ENCODE measurements at places on chromosomes 1 and 21.

- peak; percentile 41 for DNase-seq
These were observed 17.1 kb upstream of the PROK1 start for GRCh38 chr1:110433803-110434202.

GRCh38 chr1:53306168-53306567, 21.7 kb downstream of the LRP8 start:
- DNase-seq: no peak

- no peak for DNase-seq
These were observed 486.7 kb downstream of the OMA1 start for GRCh38 chr1:58059789-58060188.

DNA sequence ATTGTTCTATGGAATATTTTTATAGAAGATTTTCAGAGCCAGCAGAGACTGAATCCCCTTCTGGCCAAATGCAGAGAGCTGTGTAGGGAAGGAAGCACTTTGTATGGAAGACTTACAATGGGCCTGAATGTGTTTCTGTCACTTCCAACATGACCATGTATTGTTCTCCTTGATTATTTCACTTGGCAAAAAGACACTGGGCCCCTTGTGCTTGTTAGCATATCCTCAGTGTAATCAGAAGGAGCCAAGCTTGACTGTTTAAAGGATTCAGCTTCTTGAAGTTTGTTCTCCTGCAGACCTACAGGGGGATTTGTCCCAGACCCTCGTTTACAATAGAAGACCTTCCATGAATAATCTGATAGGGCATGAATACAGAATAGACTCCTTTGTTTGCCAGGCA, 48.1 kb upstream of the UBE2U start:
- no peak for DNase-seq

- no peak for DNase-seq
These were observed 8.1 kb upstream of the PRELP start for GRCh38 chr1:203467550-203467921.

DNA sequence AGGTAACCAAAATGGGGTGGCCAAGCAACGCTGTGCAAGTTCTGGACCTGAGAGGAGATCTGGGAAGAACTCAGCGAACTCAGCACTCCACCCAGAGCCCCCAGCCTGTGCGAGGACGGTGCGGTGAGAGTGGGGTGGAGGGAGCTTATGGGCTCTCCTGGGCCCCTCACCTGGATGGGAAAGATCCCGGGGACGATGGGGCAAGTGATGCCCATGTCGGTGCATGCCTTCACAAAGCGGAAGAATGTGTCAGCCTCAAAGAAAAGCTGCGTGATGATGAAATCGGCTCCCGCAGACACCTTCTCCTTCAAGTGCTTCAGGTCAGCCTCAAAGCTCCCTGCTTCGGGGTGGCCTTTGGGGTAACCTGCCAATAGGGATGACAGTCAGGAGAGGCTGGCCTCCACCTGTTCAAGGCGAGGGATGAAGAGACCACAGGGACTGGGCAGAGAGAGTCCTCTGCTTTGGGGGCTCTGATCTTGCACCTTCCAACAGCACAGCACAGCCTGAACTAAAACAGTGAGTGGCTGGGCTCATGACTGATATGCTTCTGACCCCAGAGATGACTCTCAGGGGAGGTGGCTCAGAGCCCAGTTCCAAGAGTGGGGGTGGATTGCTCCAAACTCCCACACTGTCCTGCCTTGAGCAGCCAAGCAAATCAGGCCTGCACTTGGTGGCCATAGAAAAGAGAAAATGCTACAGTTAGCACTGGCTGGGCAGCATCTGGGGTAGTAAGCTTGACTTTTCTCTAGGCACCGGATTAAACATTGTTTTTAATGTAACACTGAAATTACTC, 9.5 kb downstream of the MTHFR start:
- no peak for DNase-seq

DNA sequence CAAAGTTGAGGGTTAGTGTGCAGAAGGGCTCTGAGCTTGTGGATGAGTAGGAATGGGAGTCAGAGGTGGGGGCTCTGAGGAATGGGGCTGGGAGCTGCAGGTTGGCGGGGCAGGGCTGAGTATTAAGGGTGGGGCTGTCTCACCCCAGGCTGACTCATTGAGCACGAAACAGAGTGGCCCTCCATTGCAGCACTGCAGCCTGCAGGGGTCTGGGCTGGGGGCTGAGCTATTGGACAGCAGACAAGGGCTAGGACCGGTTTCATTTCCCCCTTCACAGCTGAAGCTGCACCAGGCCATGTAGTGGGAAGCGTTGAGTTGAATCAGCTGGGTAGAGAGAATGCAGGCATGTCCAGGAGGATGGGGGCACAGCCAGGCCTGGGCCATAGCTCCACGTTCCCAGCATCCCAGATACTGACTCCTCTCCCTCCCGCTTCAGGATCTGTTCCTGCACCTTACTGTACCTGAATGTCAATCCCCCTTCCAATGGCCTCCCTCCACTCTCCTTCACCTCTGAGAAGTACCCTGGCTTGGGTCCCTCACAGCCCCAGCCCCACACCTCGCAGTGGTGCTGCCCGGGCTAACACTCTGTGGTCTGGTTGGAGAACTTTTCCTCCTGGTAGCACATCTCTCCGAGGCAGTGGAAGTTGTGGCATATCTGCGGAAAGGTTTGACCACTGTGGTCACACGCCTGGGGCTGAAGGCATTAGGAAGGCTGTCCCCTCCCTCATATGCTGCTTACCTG, 4.4 kb upstream of the INPP5B start:
- no peak for DNase-seq

DNA sequence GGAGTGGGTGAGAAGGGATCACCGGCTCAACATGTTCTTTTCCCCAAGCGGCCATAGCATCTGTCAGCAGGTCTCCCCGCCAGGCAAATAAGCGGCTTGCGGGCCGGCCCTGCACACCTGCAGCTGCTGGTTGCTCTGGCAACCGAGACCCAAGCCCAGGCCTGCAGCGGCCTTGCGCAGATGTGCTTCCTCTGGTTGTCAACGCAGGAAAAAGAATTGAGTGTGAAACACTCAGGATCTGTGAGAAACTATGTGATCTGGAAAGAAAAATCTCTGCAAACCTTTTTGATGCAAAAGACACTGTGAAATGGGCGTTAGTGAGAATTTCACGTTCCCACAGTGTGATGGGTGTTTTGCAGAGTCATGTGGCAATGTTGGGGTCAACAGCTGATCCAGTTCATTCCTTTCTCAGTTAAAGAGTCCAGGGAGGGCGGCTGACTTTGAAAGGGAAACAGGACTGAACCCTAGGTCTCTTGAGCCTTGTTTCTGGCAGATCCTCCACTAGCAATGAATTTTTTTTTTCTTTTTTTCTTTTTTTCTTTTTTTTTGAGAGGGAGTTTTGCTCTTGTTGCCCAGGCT, 28.4 kb downstream of the TOMM20 start:
- no peak for DNase-seq

DNA sequence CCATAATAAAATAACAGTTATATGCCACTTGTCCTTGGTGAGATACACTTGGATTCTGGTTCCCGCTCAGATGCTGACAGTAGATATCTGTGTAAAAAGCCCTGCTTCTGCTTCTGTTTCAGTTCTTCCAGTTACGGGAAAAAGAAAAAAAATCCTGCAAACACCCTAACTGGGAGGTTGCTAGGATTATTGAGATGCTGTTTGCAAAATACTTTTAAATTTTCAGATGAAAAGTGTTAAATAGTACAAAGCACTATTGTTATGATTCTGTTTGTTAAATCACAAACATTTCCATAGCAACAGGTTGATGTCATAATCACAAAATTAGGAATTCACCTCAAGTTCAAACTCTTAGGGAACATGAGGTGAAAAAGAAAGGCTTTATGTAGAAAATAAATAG, 232.3 kb downstream of the HMCN1 start:
- DNase-seq: no peak

DNA sequence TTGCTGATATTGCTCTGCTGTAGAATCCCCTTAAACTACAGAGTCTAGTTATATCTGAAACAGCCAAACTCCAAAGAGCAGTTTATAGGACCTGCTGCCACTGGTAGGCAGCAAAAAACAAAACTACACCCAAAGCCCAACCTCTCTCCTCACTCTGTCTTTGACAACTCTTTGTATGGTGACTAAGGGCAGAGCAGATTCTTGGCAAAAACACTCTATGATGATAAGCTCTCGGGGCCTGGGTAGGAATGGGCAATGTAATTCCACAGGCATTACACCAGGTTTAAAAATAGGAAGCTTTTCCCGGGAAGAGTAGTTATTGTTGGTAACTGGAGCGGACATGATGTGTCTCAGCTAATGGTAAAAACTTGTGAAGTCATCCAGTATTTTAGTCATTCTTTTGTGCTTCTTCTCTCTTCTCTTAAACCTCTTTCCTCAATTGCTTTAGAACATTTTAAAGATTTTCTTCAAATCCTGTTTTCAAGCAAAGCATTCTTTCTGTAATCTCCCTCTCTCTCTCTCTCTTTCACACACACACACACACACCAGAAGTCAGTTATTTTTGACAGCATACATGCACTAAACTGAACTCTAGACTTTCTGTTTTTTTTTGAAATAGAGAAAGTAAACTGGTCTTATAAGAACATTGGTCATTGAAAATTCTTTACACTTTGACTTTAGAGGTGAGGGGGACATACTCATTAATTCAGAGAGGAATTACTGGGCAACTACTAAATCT, 193.5 kb downstream of the PAPPA2 start:
- DNase-seq: no peak

DNA sequence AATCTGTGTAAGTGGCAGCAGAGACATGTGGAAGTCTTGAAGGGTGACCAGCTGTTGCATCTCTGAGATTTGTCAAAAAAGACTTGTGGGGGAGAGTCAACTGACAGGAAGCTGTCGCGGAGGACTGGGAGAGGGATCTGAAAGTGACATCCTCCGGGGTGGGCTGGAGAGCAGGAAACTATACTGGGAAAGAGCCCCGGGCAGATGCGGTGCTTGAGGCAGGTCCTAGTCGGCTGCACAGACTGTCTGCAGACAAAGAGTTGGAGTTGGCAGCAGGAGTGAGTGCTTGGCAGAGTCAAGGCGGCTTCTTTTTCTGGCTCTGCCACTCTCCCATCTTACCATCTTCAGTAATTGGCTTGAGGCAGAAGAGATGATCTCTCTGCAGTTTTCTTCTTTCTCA, 294.0 kb upstream of the C1orf87 start:
- DNase-seq: no peak

DNA sequence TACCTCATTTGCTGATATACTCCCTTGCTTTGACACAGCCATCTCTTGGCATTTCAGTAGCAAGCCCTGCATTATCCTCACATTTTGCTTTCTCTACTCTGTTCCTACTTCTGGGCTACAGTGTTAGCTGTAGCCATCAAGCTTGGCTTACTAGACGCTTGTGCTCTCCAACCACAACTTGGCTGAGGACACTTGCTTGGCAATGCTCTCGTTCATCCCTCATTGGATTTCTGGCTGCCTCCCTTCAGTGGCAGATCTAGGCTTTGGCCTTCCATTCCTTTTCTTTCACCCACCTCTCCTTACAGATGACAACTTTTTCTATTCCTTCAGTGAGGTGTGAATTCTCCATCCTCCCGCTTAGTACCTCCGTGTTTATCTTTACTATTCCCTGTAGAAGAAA, 428.7 kb upstream of the LRRC7 start:
- no peak for DNase-seq

DNA sequence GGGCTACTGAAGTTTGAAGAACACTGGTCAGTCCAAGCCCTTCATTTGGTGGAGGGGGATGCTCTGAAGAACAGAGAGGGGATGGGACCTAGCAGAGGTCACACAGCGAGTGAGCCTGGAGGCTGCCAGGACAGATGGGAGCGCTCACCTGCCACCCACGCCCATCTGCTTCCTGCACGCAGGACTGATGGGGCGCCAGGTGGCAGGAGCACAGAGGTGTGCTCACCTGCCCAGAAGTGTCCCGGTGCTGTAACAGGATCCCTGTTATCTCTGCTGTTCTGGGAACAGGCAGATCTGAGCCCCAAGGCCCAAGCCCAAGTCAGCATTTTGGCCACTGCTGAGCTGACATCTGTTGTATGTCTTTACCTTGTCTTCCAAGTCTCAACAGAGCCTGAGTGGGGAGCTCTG, 40.5 kb downstream of the EPHB2 start:
- DNase-seq: peak; percentile 58

GRCh38 chr1:162549001-162549400, 12.5 kb upstream of the UAP1 start:
- no peak for DNase-seq

DNA sequence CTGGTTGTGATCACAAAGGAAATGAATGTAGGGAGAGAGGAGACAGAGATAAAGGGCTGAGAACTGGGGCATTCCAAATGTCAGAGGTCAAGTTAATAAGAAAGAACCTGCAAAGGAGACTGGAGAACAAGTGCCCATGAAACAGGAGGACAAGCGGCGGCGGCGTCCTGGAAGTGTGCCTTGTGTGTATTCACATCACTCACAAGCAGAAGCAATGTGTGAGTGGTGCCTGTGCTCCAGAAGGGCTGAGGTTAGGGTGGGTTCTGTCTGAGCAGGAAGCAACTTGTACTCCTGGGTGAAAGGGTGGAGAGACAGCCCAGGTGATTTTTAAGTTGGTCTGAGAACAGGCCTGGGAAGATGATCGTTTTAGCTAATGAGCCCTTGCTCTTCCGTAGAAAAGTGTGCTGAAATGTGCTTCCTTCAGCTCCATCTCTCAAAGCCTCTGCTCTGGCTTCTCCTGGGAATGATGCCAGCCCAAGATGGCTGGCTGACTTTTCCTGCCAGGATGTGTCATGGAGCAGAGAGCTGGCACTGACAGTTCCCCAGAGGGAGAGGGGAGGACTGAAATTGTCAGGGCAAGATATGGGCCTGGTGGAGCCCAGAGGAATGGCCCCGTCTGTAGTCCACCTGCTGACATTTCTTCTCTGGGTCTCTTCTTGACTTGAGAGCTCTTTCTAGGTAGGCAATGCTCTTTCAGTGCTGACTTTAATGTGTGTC, 25.1 kb upstream of the PLEKHA6 start:
- DNase-seq: no peak

- DNase-seq: peak; percentile 59
These were observed 3.0 kb downstream of the ZC3H12A start for GRCh38 chr1:37477198-37477931.

DNA sequence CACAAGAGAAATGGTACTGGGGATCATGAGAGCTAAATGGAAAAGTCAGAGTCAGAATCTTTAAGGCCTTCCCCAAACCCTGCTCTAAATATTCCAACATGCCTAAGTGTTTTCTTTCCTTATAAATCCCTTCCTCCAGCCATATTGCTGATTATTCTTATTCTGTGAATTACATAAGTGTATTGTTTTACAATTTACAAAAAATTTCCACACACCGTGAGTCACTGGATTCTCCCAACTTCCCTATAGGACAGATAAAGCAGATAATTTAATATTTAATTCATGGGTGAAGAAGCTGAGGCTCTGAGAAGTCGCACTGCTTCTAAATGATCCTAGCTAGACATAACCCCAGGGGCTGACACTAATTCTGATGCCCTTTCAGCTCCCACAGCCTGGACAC, 243.3 kb upstream of the JUN start:
- DNase-seq: no peak
